Stimulated activated CD4-positive, alpha-beta T cell treated with anti-CD3 and anti-CD28 coated beads, Interleukin-4, amount 100 ng/mL, for 1 hour (primary cell): ENCODE measurements at places on chromosomes 7 and 10.

- DNase-seq: no peak
These were observed 8.3 kb upstream of the SLC18A3 start for GRCh38 chr10:49601857-49602256.

- DNase-seq: no peak
These were observed 75.3 kb downstream of the MKI67 start for GRCh38 chr10:128050936-128051335.

DNA sequence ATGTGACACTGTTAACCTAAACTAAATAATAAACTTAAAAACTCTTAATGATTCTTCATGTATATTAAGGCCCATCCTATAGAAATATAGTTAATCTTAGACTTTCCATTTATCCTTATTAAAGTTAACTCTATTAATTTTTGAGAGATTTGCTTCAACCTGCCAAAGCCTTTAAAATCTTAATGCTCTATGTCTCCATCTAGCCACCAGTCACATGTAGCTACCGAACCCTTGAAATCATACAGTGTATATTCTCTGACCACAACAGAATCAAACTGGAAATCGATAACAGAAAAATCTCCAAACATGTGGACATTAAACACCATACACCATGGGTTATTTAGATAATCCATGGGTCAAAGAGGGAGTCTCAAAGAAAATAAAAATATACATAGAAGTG lies 51.9 kb downstream of the ASZ1 start:
- no peak for DNase-seq

DNA sequence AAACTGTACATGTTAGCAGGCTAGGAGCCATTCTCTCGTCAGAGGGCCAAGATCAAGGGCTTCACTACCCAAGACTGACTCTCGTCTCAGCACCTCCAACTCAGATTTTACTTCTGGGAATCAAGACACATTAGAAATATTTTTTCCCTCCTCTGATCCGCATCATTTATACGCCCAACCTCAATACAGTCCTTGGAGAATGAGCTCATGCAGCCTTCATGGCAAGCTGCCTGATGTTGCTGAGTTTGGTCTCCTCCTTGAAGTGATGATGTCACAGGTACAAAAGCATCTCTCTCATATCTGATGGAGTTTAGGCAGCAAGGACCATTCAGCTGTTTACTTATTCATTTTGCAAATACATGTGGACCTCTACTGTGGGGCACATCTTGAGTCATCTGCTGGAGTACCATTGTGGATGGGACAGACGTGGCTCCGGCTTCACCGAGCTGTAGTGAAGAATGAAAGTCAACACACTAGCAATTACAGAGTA lies 114.0 kb downstream of the BMPER start:
- DNase-seq: no peak

DNA sequence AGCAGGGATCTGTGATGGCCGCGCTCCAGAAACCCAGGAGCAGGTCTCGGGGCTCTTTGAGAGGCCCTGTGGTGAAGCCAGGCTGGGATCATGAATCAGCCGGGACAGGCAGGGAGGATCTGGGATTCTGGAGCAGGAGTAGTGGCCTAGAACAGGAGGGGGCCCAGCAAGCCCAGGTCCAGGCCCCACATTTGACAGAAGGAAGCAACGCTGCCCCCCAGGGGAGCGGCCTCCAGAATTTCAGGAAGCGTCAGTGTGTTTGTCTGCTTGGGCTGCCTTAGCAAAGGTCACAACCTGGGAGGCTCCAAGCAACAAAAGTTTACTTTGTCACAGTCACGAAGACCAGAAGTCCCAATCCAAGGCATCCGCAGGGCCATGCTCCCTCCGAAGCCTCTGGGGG lies 36.8 kb downstream of the CLRN3 start:
- no peak for DNase-seq
